ENCODE measurements at places on chromosomes 6 and 20.

DNA sequence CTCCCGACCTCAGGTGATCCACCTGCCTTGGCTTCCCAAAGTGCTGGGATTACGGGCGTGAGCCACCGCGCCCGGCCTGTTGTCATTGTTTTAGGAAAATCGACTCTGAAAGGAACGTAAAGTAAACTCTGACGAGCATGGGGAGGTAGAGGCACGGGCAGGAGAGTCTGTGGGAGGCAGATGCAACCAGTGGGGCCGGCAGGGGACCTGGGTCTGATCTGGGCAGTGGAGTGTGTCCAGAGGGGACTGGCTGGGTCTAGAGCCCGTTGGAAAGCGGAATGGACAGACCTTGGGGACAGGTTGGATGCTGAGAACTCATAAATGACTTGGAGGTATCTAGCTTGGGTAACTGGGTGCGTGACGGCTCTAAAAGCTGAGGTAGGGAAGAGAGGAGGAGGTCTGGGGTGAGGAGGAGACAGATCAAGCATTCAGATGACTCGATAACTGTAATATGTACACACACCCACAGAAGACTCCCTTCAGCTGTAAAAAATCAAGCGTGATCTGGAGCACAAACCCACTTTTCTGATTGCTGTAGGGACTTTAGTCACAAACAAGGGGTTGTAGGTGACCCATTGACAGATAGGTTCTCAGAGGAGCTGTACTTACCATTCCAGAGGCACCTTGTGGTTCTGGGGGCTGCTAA is 22.4 kb downstream of the MANBAL start:
- DNase-seq = no peak

DNA sequence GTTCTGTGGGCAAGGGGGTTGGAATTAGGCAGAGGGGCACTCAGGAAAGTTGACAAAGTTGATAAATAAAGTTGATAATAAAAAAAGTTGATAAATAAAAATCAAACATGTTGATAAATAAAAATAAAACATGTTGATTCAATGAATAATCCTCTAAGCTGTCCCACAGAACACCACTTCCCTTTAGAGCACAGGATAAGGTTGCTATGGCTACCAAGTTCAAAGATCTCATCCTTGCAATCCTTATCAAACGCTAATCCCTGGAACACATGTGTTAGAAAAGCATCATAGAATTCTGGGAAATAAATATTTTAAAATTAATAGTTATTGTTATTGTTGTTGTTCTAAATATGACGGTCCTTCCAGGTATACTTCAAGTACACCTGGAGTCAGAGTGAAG is 33.9 kb downstream of the MBOAT1 start:
- DNase-seq = no peak

DNA sequence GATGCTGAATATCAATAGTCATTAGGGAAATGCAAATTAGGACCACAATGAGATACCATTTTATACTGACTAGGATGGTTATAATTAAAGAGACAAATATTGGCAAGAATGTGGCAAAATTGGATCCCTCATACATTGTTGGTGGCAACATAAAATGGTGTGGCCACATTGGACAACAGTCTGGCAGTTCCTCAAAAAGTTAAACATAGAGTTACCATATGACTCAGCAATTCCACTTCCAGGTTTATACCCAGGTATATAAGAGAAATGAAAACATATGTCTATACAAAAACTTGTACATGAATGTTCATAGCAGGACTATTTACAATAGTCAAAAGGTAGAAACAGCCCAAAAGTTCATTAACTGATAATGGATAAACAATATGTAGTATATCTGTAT is 2.0 kb upstream of the CRIP3 start:
- DNase-seq = no peak

- DNase-seq = no peak
Measured at GRCh38 chr20:17024513-17025119, 202.2 kb upstream of the PCSK2 start.

DNA sequence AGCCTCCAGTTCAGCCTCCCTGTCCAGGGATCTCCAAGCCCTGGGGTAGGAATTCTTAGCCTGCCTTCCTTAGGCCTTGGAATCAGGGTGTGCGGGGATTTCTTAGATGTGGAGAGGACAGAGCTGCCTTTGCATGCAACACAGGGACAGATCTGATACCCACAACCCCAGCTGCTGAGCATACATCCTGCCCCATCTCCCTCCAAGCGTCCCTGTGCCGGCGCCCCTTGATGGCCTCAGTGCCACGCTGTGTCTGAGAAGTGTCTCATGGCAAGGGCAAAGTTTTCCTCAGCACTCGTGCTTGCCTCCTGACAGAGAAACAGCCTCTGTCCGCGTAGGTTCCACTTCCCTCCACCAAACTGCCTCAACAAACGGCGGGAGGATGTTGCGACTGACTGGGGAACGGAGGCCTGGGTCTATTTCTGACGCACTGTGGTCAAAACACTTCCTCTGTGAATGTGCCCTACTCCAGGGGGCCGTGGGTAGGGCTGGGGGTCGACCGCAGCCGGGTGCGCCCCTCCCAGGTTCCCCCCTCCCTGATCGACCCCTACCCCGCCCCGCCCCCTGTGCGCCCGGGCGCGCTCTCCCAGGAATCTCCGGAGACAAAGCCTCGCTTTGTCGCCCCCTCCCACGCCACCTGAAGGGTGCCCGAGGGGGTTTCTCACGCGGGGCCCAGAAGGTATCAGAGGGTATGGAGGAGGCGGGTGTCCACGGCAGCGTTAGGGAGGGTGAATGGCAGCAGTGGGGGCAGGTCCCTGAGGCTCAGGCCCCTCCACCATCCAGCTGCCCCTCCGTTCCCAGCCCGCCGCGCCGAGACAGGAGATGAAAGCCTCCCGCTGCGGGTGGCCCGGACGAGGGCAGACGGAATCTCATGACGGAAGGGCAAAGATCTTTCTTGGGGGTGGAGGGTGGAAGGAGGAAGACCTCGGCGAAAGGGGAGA is 806 bp downstream of the MICAL1 start:
- DNase-seq = peak; percentile 77

- peak; percentile 44 for DNase-seq
Measured at GRCh38 chr20:23419995-23420901, 1.0 kb downstream of the NAPB start.

GRCh38 chr20:63158352-63158751 is 57.6 kb downstream of the YTHDF1 start:
- DNase-seq = no peak

GRCh38 chr6:108115598-108116058 is 41.1 kb upstream of the OSTM1 start:
- DNase-seq = no peak

DNA sequence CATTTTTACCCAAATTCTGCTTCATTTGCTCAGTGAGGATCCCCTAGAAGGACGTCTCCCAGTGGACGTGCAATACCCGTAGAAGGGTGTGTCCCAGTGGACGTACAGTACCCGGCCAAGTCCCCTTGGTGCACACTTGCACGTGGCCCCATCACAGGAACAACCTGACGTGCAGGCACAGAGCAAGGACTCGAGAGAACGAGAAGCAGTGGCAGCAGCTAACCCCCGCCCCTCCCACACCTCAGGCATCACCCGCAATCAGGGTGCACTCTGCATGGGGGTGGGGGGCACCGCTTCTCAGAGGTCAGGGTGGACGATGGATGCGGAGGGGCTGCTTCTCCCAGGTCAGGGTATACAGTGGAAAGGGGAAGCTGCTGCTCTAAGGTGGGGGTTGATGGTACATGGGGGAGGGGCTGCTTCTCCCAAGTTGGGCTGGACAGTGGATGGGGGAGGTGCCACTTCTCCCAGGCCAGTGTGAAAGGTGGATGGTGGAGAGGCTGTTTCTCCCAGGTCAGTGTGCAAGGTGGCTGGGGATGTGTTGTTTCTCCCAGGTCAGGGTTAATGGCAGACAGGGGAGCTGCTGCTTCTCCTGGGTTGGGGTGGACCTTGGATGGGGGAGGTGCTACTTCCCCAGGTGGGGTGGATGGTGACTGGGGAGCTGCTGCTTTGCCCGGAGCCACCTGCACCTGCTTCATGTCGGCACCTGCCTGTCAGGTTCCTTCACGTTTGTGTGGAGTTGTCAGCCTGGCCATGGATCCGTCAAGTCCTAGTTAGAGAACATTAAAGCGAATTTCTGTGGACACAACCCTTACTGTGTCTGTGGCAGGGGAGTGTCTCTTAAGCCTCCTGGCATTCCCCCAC is 1.0 kb upstream of the THBS2 start:
- DNase-seq = no peak

Data from CD4-positive, alpha-beta T cell treated with Interleukin-12 subunit alpha and Interleukin-12 subunit beta, for 1 hour (primary cell).